ENCODE measurements at places on chromosomes 1 and 21. TPM values are rescaled to one million over a fixed set of nuclear protein-coding genes. Genes with fewer than 3 reads are reported as not detected.

DNA sequence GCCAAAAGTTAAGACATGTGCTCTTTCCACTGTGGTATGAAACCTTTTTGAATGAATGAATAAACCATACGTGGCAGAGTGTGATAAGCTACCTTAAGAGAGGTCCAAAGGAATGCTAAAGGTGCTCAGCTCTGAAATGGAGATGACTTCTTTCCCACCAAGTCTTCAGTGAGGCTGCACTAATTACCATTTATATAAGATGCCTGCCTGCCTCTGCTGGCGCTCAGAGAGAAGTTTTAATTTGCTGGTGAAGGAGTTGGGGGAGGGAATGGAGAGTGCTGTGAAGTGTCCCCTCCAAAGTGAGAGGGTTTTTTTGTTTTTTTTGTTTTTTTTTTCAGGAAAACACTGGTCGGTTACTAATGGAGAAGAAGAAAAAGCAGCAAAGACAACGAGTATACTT is 559.0 kb downstream of the OMA1 start:
- no peak for DNase-seq

DNA sequence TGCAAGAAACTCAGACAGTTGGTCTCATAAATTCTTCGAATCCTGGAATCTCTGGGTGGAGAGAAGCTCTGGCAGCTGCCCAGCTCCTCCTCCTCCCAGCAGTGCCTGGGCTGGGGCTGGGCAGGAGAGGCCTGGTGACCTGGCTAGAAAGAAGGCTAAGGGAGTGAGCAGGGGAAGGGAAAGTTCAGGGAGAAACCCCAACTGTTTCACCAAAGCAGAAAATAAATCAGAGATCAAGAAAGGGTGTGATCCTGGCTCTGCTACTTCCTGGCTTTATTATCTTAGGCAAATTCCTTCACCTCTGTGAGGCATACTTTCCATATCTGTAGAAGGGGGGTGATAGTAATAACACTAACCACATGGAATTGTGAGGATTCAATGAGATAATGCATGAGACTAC is 8.8 kb upstream of the COL16A1 start:
- DNase-seq, result no peak

DNA sequence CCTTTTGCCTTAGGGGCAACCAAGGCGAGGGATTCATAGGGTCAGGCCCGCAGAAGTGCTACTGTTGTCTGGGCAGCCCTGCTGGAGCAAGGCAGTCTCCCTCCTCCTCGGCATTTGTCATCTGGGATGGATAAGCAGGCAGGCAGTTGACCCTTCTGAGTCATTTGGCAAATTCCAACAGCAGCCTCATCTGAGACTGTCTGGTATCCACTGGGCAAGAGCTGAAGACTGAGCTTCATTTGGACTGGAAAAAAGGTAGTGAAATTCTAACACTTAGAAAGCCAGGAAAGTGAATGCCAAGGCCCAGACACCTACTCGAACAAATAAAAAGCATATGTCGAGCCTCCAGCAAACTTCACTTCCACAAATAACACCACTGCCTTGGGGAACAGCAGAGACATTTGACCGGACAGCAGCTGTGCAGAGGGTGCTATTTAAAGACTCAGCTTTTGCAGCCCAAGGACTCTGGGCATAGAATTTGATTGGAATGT is 4.0 kb upstream of the ZBTB40 start:
- DNase-seq, result no peak

DNA sequence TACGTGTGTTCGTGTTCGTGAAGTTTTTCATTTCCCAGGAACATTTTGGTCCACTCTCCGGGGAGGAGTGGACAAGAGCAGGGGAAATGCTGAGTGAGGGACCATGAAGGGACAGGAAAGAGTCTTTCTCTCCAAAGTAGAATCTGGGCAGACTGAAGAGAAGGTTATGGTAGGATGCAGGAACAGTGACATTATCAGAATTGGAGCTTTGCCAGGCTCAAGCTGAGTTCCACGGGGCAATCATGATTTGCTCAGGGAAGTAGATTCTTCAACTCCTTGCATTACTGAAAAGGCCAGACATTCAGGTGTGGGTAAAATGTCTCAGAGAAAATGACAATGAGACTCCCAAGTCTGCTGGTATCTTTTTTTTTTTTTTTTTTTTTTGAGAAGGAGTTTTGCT is 16.6 kb downstream of the ATP1A4 start:
- DNase-seq, result no peak

GRCh38 chr1:89896105-89896942 is 75.5 kb downstream of the LRRC8D start:
- no peak for DNase-seq

DNA sequence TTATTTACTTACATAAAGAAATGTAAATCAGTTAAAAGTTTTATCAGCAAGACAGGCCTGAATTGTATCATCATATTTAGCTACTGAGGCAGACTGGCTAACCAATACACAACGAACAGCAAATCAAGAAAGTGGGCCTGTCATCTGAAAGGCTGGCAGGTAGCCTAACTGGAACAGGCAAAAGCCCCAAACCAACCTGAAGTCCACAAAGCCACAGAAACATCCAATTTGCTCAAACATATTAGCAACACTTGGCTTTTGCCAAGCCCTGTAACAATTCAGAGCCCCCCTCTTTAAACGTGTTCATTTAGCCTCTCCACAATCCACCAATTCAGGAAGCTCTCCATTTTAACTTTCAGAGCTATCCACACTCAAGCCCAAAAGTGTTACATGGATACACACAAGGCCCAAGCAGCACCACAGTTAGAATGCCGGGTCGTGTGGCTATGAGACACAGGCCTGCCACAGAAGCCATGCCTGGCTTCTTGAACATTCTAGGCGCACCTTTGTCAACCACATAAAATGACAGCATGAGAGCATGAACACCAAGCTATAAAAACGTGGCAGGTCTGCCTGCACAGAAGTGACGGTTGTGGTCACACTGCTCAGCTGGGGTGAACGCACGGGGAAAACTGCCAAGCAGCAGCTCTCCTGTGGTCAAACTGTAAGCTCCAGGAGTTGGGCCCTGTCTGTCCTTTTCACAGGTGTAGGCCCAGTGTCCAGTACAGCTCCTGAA is 49.3 kb downstream of the CD34 start:
- DNase-seq, result no peak

DNA sequence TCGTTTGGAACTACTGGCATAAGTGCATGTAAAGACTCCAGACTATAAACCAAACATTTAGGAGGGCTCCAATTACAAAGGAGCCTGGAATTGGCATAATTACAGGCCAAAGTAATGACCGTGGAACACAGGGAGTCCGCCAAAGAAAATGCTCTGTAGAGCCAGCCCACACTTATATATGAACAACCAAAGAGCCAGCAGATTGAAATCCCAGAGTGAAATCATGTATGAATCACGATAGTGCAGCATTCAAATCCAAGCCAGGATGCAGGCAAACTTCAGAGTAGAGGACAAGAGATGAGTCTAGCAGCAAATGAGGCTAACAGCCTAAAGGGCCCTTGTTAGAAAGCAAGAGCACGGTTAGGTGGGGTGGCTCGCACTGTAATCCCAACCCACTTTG is 13.1 kb downstream of the VPS26C start:
- DNase-seq, result no peak

Gene SH3BGR
- total RNA-seq, result 0.63 TPM

DNA sequence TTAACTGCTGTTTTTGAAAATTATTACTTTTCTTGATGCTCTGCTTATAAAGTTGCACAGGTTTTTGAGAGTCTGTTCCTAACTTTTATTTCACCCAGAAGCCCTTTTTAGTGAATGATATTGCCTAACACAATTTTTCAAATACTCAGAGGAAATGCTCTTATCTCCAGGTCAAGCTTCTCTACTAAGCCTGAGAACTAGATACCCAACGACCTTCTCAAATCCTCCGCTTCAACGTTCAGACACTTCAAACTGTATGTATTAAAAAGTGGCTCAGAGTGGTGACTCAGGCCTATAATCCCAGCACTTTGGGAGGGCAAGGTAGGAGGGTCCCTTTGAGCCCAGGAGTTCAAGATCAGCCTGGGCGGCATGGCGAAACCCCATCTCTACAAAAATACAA is 88.5 kb downstream of the ASH1L start:
- no peak for DNase-seq

GRCh38 chr1:112083487-112083886 is 94.0 kb upstream of the KCND3 start:
- no peak for DNase-seq

DNA sequence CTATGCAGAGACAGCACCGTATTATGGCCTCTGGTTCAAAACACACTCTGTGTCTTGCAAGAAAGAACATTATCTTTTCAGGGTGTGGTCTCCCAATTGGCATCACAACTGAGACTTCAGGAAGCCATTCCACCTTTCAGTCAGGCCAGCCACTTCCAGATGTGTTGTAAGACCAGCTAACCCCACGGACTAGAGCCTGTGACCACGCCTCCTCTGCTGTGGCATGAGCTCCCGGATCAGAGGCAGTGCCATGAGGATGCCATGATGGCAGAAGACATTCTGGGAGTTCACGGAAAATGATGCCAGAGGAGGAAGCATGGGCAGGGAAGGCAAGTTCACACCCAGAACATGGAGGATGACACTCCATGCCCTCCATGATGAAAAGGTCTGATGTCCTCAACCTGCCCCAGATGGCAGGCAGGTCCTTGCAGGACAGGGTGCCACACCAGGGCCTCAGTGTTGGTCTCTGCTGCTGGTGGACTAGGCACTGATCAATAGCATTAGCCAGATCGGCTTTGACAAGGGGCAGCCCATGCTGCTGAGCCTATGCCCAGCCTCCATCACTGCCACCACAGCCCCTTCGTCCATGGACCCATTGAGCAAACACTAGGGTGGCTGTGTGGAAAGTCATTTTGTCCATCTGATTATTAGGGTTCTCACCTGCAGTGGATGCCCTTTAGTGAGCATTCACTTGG is 341.6 kb downstream of the MATN1 start:
- no peak for DNase-seq

Gene RIMS3
- total RNA-seq, result 1.1 TPM

Data from CD4-positive, alpha-beta T cell (primary cell).